Stomach (tissue), 19 donors: ENCODE measurements at places on chromosomes 5 and 9. TPM values are rescaled to one million over a fixed set of nuclear protein-coding genes. Genes with fewer than 3 reads are reported as not detected.

GRCh38 chr5:179619776-179620175 lies 3.7 kb downstream of the HNRNPH1 start:
- no peak for DNase-seq

DNA sequence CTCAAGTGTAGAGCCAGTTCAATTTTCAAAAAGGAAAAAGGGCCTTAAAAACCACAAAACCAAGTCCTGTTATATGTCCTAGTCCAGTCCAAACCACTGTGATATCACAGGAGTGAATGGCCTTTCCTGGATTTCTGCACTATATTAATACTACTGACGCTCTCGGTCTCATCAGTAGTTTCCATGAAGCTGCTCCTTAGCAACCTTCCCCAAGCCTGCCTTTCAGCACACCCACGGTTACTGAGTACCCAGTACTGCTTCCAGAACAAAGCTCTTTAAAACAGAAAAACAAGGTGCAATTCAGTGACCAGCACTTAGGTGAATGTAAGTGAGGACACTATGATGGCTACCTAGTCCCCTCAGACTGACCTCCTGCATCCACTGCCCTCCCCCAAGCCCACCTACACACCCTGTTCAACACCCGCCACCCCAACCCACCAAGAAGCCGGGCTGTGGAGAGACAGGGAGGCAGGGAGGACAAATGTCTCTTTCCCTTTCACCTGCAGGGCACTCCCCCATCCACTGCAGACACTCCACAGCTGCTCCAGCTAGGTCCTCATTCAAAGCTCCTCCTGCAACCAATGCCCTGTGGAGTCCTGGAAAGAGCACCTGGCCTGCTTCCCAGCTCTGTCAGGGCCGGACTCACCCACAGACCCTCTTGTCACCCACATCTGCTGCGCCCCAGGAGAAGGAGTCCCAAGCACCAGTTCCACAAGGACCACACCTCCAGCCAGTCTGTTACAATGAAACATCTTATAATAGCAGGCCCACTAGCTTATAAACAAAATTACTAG lies 25.9 kb downstream of the PSMB7 start:
- DNase-seq, result no peak

DNA sequence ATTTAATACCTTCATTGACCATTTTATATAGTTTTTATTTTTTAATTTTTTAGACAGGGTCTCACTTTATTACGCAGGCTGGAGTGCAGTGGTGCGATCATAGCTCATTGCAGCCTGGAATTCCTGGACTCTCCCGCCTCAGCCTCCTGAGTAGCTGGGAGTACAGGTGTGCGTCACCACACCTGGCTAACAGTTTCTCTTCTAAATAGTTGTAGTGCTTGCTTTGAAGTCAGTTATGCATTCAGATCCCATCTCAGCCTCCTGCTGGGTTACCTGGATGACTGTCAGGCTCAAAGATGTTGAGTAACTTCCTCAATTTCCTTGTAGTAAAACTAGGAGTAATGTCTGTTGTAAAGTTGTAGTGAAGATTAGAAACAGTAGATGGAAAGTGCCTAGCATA lies 21.4 kb downstream of the SNX18 start:
- DNase-seq, result no peak

- DNase-seq, result no peak
Measured at GRCh38 chr5:91098541-91098940, 284.6 kb downstream of the ARRDC3 start.

Gene CTXN3
- polyA plus RNA-seq, result not detected

Gene ADCY2
- polyA plus RNA-seq, result 0.68 TPM

Gene PCDHGA12
- polyA plus RNA-seq, result not detected

Gene CLPTM1L
- 60.8 TPM for polyA plus RNA-seq

GRCh38 chr9:108040783-108041182 lies 551.2 kb upstream of the KLF4 start:
- DNase-seq, result peak; percentile 38

GRCh38 chr5:170362102-170362501 lies 27.1 kb downstream of the KCNMB1 start:
- DNase-seq, result no peak

- DNase-seq, result no peak
Measured at GRCh38 chr5:58224661-58225060, 235.2 kb downstream of the PLK2 start.

GRCh38 chr5:117336208-117336607 lies 761.6 kb upstream of the SEMA6A start:
- DNase-seq, result no peak

Gene F12
- not detected for polyA plus RNA-seq

GRCh38 chr9:70801181-70801829 lies 320.1 kb downstream of the TRPM3 start:
- no peak for DNase-seq

Gene EEIG1
- 24.4 TPM for polyA plus RNA-seq

DNA sequence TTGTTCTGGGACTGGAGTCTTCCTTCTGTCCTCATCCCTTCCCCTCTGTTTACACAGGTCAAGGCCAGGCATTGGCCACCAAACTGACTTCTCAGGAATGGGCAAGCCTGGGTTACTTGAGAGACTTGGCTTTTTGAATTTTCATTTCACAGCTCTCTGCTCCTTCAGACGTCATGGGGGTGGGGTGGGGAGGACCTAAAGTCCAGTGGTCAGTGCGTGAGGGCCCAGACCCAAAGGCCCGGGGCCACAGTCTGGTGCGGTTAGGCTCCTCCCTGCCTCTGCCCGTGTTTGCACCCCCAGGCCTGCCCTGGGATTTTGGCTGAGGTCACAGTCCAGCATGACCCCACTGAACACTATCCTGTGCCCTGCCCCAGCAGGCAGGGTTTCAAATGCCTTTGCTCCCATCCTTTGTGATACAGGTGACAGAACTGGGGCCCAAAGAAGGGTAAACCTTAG lies 4.1 kb upstream of the CXXC5 start:
- peak; percentile 20 for DNase-seq

Gene ACTBL2
- polyA plus RNA-seq, result 0.19 TPM

DNA sequence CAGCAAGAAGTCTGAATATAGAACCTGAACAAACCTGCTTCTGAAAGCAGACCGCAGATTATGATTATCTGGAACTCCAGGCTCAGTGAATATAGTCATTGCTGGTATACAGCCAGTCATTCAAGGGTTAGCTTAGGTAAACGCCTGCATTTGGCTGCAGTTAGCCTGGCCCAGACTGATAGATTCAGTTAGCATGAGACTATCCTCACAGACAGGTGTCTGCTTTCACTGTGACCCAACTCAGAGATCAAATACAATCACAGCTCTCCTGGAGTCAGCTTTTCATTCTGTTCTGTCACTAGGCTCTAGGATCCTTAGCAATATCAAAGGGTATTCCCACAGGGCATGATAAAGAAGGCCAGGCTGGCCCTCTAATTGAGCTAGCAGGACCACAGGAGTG lies 138.6 kb upstream of the PLCXD3 start:
- no peak for DNase-seq

DNA sequence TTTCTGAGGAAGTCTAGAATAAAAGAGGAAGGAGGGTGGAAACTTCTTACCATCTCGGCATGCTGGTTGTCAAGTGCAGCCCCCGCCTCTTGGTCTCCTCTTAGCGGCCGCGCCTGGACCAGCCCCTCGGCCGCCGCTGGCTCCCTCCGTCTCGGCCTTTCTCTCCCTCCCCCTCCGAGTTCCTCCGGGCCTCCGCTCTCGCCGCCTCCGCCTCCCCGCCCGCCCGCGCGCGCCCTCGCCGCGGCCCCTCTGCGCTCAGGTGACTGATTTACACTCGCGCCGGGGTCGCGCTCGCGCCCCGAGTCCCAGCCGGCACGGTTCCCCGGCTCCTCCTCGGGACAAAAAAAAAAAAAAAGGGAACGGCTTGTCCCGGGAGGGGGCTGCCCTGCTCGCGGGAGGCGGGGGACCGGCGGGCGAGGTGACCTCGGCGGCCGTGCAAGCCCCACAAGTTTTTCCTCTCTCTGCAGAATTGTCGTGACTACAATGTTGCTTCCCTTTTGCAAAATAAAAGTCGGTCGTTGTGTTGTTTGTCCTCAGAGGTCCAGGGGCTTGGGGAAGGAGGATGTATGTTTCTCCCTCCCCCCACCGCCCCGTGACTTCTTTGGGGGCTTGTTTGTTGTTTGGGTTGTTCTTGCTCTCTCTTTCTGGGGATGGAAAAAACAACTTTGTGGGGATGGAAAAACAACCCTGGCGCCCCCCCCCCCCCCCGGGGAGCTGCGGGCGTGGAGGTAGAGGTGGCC lies at the start of gene BNC2:
TSS of gene BNC2 (minus strand) at position 75 of the 740 bp plus-strand sequence. CDS start at position 53, 22 bp downstream.
- DNase-seq, result no peak

DNA sequence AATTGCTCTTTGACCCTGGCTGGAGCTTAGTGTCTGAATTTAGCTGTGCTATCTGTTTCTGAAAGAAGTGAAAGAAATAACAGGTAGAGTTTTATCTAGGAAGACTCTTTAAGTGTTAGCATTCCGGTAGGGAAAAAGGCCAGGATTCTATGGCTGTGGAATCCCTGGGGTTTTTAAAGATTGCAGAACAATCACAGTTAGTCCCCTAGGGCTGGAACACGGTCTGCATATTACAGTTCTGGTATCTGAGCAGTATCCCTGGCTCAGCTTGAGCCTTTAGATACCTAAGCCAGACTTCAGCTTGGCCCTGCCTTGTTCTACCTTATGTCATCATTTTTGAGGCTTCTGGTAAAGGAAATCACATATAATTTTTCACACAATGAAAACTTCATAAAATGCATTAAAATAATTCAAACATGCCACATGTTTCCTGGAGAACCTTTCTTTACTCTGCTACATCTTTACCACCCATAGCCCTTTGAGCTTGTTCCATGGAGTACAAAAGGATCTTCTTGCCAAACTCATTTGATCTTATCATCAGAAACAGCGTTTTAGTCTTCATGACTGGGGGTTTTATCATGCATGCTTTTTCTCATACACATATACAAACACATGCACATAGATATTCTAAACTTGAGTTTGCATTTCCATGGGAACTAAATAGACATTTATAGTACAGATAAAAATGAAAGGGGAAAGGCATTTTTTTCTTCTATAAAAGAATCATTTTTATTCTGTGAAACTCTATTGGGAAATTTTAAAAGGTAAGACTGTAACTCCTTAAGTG lies 410.8 kb downstream of the CETN3 start:
- no peak for DNase-seq

GRCh38 chr5:111649516-111649915 lies 107.5 kb downstream of the NREP start:
- DNase-seq, result no peak

Gene ZNF658
- polyA plus RNA-seq, result 1.9 TPM

DNA sequence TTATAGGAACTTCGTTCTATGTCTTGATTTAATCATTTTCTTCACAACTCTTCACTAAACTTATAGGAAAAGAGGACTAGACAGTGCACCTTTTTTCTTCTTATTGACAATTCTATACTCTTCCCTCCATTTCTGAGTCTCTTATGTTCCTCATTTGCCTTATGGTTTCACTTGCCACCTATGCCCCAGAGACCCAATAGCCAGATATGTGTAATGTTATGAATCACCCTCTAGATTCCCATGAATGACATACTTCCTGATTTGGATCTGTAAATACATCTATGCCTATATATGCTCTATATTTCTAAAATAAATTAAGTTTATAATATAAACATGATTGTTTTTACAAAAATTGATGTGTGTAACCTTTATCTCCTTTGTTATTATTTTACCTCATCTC lies 514.1 kb upstream of the MEF2C start:
- DNase-seq, result no peak

GRCh38 chr9:81490605-81491331 lies 198.6 kb downstream of the TLE1 start:
- no peak for DNase-seq

GRCh38 chr9:125151730-125152129 lies 8.4 kb upstream of the SCAI start:
- DNase-seq, result no peak

- DNase-seq, result no peak
Measured at GRCh38 chr5:25488119-25488518, 843.3 kb upstream of the CDH10 start.

GRCh38 chr9:21268347-21268657 lies 28.5 kb upstream of the IFNA14 start:
- no peak for DNase-seq

DNA sequence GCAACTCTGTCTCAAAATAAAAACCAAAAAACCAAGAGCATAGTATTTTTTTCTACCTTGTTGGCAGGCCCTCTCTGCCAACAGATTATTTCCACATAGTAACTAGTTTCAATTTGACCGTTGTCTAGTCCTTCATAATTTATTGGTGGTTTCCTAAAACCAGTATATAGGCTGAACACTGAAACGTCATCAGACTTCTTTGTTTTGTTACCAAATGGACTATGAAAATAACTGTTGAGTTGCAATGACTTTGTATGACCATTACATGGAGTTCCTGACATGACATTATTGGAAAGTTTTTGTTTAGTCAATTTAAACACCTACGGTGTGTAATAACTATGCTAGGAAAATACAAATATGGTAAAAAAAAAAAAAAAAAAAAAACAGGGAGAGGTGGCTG lies 1.7 kb downstream of the AGGF1 start:
- no peak for DNase-seq

DNA sequence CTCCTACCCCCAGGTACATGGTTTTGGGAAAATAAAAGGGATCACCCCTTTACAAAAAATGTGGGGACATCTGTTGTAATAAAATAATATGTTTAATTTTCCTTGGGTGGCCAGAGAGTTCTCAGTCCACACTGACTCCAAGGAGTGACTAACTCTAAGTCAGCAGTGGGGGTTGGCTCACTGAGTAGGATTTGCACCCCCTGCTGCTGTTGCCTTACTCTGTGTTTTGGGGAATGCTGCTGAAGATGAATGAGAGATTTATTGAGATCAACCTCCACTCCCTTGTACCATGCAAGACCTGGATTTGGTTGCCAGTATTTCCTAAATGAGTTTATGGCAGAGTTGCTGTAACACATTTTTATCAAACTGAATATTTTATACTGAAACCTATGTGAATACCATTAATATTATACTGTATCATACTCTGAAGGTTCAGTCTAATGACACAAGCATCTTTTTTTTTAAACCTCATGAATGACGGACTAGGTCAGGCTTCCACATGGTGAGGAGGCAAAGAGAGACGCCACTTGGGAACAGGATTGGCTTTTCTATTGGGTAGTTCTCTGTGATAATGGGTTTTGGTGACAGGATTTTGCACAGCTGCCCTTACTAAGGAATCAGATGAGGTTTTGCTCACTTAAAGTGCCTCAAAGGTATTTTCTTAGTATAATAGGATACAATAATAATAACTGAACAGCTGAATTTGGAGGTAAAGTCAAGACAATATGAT lies 121.3 kb upstream of the OSMR start:
- DNase-seq, result no peak

Gene HTR1A
- polyA plus RNA-seq, result not detected

- DNase-seq, result peak; percentile 92
Measured at GRCh38 chr9:122125158-122125508, 32.0 kb upstream of the TTLL11 start.

Gene IER5L
- 25.1 TPM for polyA plus RNA-seq

- no peak for DNase-seq
Measured at GRCh38 chr9:74728176-74728575, 159.5 kb downstream of the TRPM6 start.

DNA sequence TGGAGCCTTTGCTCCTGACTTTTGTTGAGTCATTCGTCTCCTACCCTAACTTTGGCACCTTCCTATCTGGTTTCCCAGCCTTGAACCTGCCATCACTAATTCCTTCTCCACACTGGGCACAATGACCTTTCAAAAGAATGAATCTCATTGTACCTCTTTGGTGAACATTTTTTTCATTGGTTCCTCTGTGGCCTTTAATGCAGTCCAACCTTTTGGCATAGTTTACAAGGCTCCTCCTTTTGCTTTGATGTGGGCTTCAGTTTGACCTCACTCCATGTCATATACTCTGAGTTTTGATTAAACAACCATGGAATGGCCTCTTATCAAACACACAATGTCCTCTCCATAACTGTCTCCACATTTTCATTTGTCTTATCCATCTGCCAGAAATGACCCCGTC lies 14.5 kb upstream of the ROPN1L start:
- DNase-seq, result no peak
